ENCODE measurements at places on chromosomes 13 and 19. TPM values are rescaled to one million over a fixed set of nuclear protein-coding genes. Genes with fewer than 3 reads are reported as not detected.
A peak's percentile ranks its signal among the peaks of the same experiment; 100 is the strongest.

- no peak for DNase-seq
Observed at GRCh38 chr13:43389573-43389972, 366.2 kb downstream of the DNAJC15 start.

- DNase-seq = no peak
Observed at GRCh38 chr13:41416276-41416675, 41.1 kb upstream of the RGCC start.

- peak; percentile 80 for DNase-seq
Observed at GRCh38 chr19:31535691-31536460, 186.6 kb upstream of the TSHZ3 start.

DNA sequence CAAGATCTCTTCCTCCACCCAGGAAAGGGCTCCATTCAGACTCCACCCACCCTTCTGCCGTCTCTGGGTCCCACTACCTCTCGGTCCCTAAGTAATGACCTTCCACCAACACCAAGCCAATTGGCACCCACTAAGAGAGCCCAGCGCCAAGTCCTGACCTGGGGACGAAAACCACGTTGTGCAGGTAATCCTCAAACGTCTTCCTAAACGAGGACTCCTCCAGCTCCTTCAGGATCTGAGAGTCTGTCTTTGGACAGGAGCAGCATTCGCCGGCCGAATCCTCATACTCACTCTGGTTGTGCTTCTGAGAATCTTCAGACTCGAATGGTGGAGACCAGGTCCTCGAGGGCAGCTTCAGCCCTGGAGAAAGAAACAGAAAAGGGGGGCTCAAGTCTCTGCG lies 83.1 kb downstream of the ZNF557 start:
- no peak for DNase-seq

DNA sequence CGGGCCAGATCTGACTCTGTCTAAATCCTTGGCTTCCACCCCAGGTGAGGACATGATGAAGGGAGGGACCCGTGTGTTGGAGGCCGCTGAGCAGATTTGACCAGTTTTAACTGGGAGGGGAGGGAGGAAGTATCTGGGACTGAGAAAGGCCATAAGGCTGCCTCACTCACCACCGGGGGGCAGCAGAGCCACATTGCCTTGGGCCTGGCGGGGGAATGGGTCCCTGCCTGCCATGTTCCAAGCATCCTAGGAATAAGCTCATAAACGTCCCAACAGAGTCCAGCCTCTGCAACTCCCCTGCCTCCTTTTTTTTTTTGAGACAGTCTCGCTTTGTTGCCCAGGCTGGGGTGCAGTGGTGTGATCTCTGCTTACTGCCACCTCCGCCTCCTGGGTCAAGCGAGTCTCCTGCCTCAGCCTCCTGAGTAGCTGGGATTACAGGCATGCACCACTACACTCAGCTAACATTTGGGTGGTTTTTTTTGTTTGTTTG lies 15.5 kb downstream of the MAST3 start:
- DNase-seq = no peak

DNA sequence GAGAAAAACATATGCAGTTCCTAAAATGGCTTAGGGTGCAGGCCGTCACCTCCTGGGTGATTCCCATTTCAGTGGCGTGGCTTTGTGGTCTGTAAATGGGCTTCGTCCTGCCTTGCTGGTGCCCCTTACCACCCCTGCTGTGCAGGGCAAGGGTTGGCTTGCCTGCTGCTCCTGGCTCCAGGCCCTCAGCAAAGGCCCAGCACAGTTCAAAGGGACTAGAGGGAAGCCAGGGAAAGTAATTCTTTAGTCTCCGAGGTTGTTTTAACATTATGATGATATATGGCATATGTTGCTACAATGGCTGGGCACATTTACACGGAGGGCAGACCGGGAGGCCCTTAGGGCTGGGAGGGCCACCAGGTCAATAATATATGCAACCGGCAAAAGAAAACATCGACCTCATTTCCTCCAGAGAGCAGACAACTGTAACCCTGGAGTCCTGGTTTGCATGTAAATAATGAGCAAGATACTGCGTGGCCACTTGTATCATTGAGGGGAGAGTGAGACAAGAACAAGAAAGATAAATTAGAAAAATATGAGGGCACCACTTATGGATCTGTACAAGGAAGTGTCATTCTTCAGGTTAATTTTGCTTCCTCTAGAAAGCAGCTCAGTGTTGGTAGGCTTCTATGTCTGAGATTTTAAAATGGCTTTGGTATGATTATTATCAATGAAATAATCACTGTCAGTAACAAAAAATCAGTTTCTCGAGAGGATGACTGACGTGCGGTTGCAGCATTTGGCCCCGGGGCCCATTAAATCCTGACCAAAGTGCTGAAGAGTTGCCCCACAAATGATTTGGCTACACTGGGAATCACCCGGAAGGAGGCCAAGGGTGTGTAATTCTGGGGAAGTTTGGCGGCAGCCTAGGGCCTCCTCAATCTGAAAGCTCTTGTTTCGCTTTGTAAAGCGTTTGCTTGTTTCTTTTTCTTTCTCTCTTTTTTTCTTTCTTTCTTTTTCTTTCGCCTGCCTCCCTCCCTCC lies 32.8 kb upstream of the URI1 start:
- peak; percentile 42 for DNase-seq

DNA sequence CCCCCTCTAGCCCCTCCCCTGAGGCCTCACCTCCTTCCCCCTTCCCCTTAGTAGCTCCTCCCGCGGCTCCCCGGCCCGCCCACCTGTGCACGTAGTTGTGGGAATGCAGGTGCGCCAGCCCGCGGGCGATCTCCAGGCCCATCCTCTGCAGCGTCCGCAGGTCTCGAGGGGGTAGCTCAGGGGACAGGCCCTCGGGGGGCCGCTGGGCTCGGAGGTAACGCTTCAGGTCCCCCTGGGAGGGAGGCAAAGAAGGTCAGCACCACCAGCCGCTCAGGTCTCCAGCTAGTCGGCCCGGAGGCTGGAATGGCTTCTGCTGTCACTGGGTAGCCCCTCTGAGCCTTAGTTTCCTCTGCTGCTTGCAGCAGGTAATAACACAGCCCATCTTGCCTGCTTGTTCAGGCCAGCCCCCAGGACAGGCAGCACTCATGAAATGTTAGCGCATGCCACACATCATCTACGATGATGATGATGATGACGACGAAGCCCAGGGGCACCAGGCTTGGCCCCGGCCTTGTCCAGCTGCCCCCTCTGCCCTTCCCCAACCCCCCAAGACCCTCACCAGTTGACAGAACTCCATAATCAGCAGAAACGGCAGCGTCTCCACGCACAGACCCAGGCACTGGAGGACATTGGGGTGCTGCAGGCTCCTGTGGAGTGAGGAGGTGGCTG lies 9.2 kb downstream of the LMTK3 start:
- no peak for DNase-seq

GRCh38 chr19:11096210-11096841 lies 7.1 kb downstream of the LDLR start:
- no peak for DNase-seq

DNA sequence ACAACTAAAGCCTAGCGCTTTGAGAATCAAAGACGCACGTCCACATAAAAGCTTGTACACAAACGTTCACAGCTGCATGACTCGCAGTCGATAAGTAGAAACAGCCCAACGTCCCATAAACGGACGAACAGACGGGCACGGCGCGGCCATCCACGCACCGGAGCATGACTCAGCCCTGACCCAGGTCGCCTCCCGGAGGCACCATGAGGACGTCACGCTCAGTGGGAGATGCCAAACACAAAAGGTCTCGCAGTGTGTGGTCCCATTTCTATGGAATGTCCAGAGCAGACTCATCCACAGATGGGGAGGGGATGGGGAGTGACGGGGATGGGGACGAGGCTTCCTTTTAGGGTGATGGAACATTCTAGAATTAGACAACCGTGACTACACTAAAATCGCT lies 9.4 kb downstream of the POLRMT start:
- no peak for DNase-seq

ZSCAN1 gene
- total RNA-seq = not detected

SMIM44 gene
- not detected for total RNA-seq

Data from esophagus muscularis mucosa (tissue), 4 donors.